A549 (cell line): ENCODE measurements at places on chromosomes 6 and 20. TPM values are rescaled to one million over a fixed set of nuclear protein-coding genes. Genes with fewer than 3 reads are reported as not detected.

GRCh38 chr6:45677381-45678284, 299.9 kb upstream of the SUPT3H start:
- no peak for DNase-seq

Gene BTBD3
- 16.3 TPM in 3 replicates for polyA plus RNA-seq

DNA sequence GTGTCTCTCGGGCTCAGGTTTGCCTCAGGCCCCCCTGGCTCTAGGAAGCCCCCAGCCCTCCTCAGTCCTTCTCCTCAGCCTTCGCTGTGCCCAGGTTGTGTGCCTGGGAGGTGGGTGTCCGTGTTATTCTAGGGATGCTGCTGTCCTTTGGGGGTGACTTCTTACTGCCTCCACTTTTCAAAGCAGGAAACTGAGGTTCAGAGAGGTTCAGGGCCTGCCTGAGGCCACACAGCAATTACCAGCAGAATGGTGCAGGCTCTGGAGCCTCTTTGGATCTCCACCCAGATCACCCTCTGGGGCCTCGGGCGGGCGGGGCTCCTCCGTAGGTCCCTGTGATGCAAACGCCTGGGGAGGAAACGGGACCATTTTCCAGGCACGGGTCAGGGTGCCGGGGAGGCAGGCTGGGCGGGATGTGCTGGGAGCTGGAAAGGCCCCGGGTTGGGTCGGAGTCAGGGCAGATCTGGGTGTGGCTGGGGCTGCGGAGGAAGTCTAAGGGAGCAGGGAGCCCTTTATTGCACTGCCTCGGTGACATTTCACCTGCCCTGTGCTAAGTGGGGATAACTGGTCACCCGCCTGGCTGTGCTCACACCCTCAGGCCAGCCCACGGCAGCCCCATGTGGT, 23.2 kb downstream of the GATA5 start:
- DNase-seq = no peak

GRCh38 chr6:12034837-12035236, 22.7 kb downstream of the HIVEP1 start:
- no peak for DNase-seq

GRCh38 chr6:136647363-136647852, 97.2 kb upstream of the MAP7 start:
- no peak for DNase-seq

DNA sequence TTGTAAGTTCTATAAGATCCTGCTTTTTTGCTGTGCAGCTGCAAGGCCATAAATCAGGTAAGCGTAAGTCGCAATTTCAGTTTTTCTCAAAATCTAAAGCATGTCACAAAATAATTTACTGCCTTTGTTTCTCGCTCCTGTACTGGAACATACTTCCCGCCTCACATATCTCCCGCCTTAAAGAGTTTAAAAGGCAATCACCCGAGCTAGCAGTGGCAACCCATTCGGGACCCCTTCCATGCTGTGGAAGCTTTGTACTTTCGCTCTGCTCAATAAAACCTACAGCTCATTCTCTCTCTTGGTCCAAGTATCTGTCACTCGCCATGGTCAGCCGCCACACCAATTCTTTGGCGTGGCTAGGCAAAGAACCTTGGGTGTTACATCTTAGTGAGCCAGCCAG, 34.0 kb downstream of the CEP85L start:
- DNase-seq = no peak

Gene DLL1
- 0.04 to 0.15 TPM (median 0.09 TPM) in 3 replicates for polyA plus RNA-seq

GRCh38 chr6:80488190-80488589, 381.7 kb downstream of the BCKDHB start:
- no peak for DNase-seq

DNA sequence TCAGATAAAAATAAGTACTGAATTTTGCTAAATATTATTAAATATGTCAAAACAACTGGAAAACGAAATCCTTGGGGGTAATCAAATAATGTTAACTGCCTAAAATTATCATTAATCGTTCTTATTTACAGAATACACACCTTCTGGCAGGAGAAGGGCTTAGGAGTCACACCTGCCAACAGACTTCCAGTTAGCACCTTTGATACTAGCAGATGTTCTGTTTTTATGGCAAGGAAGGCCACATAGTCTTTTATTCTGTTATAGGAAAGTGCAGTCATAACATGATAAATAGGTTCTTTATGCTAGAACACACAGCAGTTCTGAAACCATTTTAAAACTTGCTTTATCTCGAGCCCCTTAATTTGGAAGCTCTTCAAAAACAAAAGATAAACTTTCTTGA, 464.1 kb downstream of the UTRN start:
- DNase-seq = no peak
